ENCODE measurements at places on chromosomes 3 and 15.

DNA sequence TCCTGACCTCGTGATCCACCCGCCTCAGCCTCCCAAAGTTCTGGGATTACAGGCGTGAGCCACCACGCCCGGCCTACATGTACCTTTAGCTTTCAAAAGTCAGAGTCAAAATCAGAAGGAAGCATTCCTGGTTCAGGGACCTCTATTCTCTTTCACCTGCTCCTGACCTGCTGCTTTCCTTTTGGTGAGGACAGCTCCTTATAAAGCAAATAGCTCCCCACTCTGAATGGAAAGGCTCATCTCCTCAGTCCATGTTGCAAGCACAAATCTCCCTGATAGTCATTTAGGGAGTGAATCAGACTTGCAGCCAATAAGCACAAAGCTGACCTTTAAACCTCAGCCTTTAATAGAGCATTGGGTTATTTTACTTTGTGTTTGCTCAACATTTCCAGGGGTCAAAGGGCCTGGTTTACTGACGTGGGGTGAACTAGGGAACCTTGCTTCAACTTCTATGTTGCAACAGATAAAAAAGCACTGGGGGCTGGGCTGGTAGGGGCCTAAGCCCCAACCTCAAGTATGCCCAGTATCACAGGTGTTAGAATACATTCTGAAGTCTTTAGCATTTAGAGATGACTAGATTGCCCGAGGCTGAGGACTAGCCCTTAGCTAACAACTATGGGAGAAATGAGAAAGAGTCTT is 43.1 kb downstream of the THRB start:
- DNase-seq = no peak

DNA sequence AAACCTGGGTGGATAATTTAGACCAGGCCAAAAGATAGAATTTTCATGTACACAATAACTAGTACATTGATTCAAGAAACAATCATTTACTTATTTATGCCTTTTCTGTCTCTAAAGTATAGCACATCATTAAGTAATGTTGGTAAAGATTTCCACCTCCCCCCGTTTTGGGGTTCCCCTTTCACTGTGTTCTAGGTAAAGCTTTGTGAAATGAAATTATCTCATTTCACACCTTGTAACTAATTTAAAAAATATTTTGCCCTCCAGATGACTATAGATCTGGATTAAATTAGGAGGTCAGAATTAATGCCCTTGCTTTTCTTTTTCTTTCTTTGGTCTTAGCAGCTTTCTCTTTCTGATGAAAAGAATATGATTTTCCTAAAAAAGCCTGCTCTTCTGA is 328.5 kb upstream of the TBC1D5 start:
- DNase-seq = no peak

DNA sequence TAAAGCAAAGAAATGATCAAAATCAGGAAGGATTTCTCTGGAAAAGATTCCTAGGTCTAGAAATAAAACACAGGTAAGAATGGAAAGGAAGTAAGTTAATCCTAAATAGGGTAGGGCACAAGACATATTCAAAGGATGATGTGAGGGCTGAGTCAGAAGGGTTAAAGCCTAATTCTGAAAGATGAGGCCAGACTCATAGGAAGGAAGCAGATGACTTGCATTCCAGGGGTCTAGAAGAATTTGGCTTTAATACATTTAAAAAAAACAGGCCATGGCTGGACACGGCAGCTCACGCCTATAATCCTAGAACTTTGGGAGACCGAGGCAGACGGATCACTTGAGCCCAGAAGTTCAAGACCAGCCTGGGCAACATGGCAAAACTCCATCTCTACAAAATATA is 3.2 kb downstream of the SSR3 start:
- DNase-seq = no peak

GRCh38 chr3:144055604-144056003 is 84.0 kb downstream of the DIPK2A start:
- DNase-seq = no peak

GRCh38 chr15:75347222-75348033 is 589 bp downstream of the NEIL1 start:
- DNase-seq = peak; percentile 77

GRCh38 chr15:78325092-78325843 is 14.9 kb upstream of the CRABP1 start:
- no peak for DNase-seq

DNA sequence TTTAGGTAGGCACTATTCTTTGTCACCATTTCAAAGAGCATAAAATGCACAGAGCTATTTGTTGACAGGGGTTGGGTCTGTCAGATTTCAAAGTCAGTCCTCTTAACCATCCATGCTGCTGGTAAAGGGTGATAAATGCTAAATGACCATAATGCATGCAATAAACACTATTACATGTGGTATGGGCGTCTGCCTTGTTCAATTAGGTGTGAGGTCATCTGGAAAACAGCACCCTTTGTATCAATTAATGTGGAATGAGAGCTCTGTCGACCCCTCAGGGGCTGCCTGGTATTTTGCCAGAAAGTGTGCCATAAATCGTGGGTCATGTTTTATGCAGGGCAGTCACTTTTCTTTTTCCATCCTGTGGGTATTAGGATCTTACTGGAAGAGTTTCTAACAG is 235.6 kb downstream of the SV2B start:
- DNase-seq = no peak

GRCh38 chr3:99579246-99579645 is 59.1 kb upstream of the COL8A1 start:
- DNase-seq = no peak

GRCh38 chr3:148149556-148149955 is 548.1 kb upstream of the AGTR1 start:
- no peak for DNase-seq

DNA sequence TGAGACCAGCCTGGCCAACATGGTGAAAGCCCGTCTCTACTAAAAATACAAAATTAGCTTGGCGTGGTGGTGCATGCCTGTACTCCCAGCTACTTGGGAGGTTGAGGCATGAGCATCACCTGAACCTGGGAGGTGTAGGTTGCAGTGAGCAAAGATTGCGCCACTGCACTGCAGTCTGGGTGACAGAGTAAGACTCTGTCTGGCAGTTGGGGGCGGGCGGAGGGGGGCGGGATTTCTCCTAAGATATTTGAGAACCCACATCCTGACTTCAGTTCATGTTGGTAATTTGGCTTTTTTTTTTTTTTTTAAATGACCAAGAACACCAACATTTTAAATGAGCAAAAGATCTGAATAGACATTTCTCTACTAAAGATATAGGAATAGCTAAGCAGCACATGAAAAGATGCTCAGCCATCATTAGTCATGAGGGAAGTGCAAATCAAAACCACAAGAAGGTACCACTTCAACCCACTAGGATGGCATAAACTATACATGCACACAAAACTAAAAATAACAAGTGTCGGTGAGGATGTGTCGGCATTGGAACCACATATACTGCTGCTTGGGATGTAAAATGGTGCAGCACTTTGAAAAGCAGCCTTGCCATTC is 75.6 kb upstream of the LMOD3 start:
- DNase-seq = no peak

Measured in GM13976 (cell line).